ENCODE measurements at places on chromosomes 11 and 22.
A peak's percentile ranks its signal among the peaks of the same experiment; 100 is the strongest.

GRCh38 chr22:46986788-46987187 is 224.3 kb downstream of the TBC1D22A start:
- DNase-seq, result no peak

GRCh38 chr22:47987885-47988515 is 1225.5 kb downstream of the TBC1D22A start:
- no peak for DNase-seq

DNA sequence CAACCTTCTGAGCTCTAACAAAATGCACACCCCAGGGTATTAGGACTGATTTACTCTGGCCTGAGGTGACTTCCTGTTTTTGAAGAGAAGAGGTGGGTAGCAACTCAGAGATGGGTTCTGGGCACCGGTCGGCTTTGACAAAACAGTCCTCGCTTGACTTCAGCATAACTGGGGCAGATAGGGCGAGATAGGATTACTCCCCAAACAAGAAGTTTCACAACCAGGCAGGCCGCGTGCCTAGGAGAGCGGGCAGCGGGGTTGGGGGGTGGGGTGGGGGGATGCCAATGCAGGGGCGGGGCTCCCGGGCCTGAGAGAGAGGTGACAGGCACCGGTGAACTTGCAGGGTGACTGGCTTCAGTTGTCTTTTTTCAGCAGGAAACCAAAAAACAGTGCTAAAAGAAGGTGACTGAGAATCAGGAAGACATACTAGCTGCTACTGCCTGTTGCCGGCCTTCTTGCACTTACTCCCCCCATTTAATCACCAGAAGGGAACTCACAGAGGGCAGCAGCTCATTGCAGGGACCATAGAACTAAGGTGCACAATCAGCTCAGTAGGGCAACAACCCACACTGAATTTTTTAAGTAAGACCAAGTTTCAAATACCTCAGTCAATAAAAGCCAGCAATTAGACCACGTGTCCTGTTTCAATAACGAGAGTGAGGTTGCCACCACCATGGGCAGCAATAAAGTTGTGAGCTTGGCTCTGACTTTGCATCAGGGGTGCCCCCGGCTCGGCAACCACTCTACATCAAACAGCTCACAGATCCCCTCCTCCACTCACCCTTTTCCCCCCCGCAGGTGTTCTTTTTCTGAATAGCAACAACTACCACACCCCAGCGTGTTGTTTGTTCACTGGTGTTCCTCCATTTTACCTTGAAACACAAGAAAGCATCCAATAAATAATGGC is 37.2 kb upstream of the ETS1 start:
- DNase-seq, result no peak

DNA sequence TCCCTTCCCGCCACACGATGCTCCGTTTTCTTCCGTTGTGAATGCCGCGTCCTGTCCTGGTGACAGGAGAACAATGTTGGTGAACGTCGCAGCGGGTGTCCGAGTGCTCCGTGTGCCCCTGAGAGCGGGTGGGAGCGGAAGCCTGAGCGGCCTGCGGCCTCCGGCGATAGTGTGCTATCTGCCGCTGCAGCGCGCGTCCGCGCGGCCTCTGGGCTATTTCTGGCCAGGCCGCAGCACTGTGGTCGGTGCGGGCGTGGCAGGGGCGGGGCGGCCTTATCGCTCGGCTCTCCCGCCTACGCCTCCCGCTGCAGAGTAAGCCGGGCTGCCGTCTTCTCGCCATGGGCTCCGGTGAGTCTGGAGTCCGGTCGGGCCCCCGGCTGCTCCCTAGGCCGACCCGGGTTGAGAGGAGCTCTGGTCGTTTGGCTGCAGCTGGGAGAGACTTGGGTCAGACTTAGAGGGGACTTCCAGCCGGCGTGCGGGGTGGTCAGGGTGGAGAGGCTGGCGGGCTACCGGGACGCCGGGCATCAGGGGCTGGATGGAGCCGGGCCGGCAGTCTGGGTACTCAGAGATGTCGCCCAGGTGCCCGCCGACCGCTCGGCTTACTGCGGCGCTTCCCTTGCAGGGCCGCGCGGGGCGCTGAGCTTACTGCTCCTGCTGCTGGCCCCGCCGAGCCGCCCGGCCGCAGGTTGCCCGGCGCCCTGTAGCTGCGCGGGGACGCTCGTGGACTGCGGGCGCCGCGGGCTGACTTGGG is at the start of gene GP1BB:
Gene GP1BB, plus strand, starts transcription at position 308 of the 751 bp plus-strand sequence. Its CDS starts 31 bp downstream, at position 339.
- no peak for DNase-seq

DNA sequence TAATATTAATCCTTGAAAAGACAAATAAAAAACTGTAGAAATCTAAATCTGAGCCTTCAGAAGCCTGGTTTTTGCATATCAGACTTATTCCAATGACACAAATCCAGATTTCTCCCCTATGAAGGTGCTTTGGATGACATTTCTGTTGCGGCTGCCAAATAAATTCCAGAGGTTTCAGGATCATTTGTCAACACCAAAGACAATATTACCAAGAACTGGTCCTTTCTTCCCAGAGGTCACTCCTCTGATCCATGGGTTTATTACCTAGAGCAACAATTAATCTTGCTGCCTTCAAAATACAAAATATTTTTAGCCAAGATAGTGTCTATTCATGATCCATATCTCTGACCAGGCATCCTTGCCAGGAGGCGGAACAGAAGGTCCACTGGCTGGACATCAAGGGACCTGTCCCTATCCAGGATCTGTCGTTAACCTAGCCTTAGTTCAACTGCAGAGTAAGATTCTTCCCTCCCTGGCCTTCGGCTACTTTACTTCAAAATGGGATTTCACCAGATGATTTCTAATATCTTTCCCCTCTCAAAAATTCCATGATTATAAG is 4.9 kb downstream of the CADM1 start:
- DNase-seq, result no peak

GRCh38 chr11:36500315-36500721 is 9.8 kb downstream of the TRAF6 start:
- DNase-seq, result no peak

DNA sequence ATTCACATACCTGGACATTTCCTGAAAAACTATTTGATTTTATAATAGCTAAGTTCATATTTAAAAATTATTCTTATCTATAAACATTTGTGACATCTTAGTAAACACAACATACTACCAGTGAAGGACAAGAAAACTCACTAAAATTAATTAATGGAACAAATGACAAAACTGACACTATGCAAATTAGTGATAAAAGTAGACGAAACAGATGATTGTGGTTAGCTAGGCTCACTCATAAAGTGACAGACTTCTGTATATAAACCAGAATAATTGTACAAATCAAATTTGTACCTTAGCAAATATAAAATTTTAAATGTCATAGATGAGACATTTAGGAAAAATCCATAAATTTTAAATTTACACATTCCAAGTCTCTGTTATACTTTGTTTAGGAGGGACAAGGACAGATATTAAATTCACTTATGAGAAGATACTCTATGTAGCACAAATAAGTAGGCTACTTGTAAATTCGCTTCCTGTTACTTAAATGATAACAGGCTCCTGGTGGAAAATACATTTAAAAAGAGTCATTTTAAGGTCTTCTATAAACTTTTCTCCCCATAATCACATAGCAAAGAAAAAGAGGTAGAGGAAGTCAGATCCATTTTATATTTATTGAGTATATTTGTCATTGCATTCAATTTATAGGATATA is 81.2 kb downstream of the KIF18A start:
- DNase-seq, result no peak

- DNase-seq, result no peak
These were observed 380.1 kb upstream of the DDI1 start for GRCh38 chr11:103656382-103656781.

GRCh38 chr11:10499874-10500601 is 40.9 kb downstream of the RNF141 start:
- DNase-seq, result no peak

DNA sequence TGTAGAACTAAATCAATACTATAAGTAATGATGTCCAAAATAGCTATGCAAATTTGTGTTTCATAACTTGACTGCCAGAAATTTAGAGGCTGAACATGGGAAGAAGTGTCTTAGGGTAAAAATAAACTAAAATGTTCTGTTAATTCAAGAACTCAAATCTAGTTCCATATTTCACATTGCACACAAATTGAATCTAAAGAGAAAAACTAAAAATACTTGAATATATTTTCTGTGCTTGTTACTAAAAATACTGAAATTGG is 43.5 kb downstream of the FANCF start:
- DNase-seq, result no peak

- DNase-seq, result no peak
These were observed 2.4 kb upstream of the RANGAP1 start for GRCh38 chr22:41288245-41288946.

DNA sequence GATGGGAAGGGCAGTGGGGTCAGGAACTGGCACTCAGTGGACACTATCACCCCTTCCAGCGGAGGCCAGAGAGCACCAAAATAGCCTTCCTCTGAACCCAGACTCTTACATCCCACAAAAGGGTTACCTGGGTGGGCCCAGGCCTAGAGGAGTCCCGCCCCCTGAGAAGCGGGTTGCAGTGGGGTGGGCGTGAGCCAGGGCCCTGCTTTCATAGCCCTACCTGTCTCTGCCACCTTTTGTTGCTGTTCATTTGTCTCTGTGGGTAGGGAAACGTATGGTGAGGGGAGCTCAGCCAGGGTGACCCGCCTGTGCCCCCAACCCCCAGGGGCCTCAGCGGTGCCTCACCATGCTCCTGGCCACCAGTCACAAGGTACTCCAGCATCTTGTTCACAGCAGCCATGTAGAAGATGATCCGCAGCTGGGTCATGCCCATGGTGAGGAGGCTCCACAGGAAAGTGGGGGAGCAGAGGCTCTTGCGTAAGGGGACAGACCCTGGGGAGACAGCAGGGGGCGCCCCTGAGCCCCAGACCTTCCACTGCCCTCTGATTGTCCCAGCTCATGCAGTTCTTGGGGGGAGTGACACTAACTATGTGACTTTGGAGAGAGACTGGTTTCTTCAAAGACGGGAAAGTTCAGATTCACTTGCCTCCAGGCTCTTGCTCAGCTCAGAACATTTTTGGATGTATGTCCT is 24.0 kb downstream of the SLC43A1 start:
- DNase-seq, result no peak

DNA sequence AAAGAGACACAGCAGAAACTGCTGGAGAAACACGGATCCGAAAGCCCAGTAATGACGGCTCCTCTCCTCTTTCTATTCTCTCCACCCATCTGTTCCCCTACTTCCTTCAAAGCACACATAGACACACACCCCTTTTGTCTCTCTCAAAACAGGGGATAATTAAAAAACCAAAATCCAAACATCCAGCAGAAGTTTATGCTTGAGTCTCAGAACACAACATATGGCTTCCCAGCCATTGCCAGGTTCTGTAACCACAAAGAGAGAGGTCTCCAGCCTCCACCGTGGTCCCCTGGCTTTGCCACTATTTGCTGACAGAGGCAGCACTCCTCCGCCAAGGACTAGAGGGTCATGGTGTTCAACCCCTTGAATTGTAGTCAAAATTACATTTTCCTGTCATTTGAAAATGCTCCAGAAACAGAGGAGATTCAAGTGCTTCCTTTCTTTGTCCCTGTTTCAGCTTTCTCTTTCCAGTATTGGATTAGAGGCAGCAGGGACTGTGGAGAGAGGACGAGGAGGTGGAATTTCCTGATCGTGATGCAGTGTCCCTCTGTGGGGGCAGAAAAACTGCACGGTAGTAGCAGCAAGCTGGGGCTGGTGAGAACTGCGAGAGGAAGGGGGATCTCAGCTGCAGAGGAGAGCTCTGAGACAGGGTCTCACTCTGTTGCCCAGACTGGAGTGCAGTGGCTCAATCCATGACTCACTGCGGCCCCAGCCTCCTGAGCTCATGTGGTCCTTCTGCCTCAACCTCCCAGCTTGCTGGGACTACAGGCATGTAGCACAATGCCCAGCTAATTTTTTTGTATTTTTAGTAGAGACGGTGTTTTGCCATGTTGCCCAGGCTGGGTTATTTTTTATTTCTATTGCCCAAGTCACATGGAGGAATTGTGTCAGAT is 60.3 kb downstream of the UBASH3B start:
- no peak for DNase-seq

- DNase-seq, result peak; percentile 28
These were observed 68.7 kb upstream of the ASPHD2 start for GRCh38 chr22:26360169-26360885.

DNA sequence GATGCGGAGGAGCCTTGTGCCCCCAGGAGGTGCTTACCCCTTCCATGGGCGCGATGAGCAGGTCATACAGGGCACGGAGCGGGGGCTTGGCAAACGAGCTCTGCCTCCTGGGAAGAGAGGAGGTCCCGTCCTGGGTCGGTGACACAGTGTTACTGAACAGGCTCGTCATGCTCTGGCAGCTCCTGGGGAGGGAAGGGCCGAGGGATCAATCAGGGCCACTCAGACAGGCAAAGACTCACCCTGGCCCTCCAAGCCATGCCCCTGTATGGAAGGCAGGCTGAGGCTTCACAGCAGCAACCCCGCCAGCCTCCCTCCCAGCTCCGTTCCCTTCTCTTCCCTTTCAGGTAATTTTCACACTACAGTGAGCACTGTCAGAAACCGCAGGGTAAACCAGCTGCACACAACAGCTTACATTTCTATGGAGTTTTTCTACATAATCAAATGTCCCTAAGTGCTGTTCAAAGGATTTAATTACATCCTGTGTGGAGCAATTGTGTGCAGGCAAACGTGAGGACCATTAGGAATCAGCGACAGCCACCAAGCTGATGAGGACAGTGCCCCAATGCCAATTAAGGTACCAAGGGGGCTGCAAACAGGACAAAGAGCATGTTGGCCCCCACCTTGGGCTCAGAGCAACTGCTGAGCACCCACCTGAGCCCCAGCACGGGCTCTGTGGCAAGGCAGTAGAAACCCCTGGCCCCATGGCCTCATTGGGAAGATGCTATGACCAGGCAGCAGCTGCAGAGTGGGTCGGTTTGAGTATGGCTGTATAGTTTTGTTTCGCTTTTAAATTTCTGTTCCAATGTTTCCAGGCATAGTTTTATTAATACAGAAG is 95.4 kb upstream of the PITPNB start:
- no peak for DNase-seq

DNA sequence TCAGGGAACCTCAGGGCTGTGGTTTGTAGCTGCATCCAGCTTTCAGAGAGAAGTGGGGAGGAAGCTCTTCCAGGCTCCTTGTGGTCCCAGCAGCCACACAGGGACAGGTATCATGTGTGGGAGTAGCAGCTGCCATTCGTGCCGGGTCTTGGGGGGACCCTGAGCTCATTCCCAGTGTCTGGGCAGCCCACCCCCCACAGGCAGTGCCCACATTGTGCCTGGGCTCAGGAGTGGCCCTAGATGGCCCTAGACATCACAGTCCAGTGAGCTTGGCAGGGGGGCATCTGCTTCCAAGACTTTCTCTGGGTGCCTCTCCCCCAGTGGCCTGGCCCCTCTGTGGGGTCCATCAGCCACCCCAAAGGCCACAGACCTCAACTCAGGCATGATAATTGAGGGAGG is 619.7 kb downstream of the BRD1 start:
- DNase-seq, result no peak
